ENCODE measurements at places on chromosomes 16 and 17. TPM values are rescaled to one million over a fixed set of nuclear protein-coding genes. Genes with fewer than 3 reads are reported as not detected.

Gene NPIPB13
- total RNA-seq = 2.0 TPM

Gene TEX14
- total RNA-seq = not detected

Gene C16orf82
- not detected for total RNA-seq

Gene CFAP97D1
- not detected for total RNA-seq

Gene SLC4A1
- total RNA-seq = not detected

Gene NPIPA5
- total RNA-seq = 5.4 TPM

Gene XYLT1
- total RNA-seq = 23.1 TPM

Gene CCL4L2
- not detected for total RNA-seq

Gene DRC3
- total RNA-seq = 0.83 TPM

All from smooth muscle cell of trachea (primary cell).